ENCODE measurements at places on chromosomes 13 and 19.

- no peak for DNase-seq
Measured at GRCh38 chr13:28476919-28477708, 17.8 kb downstream of the FLT1 start.

DNA sequence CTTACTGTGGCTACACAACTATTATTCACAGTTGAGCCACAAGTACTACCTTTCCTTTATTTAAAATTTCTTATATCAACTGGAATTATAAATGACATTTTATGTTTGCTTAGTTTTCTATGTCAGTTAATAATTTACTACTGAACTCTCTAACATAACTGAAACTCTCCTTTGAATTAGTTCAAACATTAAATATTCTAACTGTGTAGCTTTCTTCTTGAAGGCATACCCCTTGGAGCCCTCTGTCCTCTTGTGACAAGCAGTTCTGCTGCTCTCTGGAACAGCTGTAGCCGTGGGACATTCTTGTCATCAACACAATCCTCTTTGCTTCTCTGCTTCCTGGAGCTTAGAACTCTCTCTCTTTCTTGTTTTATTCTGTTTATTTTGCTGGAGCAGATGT lies 244.8 kb downstream of the NHLRC3 start:
- DNase-seq, result no peak

DNA sequence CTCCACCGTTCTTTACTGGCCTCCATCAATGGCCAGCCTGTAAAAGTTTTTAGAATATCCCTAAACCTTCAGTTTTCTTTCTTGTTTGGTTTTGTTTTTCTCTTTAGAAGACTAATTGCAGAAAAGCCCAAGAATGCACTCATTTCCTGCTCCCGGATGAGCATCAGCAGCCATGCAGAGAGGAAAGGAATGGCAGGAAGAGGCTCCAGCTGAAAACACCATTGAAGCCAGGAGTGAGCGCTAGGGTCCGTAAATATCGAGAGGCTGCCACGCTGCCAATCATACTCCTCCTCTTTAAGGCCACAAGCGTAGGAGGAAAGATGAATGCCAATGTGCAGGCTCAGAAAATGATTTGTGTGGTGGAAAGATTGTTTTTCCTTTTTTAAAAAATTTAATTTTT lies 57.4 kb upstream of the UBE2L5 start:
- no peak for DNase-seq

GRCh38 chr19:55209693-55210472 lies 582 bp upstream of the PTPRH start:
- DNase-seq, result no peak

GRCh38 chr13:113072376-113072775 lies 33.2 kb upstream of the F7 start:
- no peak for DNase-seq

DNA sequence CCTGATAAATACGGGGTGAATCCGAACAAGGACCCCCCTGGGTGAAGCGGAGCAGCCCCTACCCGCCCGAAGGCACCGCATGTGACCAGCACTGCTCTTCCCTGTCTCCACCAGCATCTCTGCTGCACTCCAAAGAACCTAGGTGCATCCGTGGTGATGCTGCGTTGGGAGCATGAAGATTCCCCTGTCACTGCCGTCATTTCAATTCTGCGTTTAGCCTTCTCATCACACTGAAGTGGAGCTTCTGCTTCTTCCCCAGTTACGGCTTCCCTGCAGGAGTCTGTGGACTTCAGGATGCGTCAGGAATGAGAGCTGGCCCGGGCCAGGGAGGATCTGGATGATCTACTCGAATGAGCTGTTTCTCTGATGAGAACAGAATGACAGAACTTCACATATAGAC lies 47.9 kb downstream of the SPACA7 start:
- no peak for DNase-seq

DNA sequence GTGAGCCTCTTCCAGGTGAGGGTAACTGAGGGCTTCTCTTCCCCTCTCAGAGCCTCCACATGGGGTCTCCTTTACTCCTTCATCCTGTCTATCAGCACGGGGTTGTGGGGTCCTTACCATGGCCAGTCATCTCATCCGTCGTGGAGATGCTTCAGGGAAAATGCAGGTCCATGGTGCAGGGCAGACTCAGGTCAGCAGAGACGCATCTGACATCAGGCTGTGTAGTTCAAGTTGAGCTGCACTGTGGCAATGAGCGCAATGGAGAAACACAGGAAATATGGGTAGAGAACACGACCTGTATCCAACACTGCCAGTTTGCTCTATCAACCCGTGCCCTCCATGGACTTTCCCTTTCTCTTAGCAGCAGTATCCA lies 13.9 kb downstream of the LILRA5 start:
- no peak for DNase-seq

- DNase-seq, result no peak
Measured at GRCh38 chr13:30004204-30004603, 153.8 kb upstream of the UBL3 start.

- DNase-seq, result no peak
Measured at GRCh38 chr19:918481-919198, 1.5 kb downstream of the KISS1R start.

GRCh38 chr19:10228920-10229319 lies 2.2 kb downstream of the S1PR2 start:
- DNase-seq, result peak; percentile 62

DNA sequence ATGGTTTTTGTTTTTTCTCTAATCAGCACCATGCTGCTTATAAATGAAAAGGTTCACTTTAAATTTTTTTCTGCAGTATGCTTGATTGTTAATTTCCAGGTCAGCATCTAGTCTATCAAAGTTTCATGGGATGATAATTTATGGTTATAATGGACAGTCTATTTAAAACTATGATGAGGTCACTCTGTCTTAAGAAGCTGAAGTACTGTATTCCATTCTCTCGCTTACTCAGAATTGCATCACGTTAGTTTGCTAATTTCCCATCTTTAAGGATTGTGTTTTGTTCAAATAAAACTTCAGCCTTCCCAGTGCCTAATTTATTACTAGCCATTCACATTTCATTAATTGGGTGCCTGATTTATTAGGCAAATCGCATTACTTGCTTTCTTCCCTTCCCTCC lies 94.3 kb downstream of the GPC6 start:
- DNase-seq, result no peak

GRCh38 chr13:75687150-75687763 lies 51.1 kb downstream of the LMO7 start:
- DNase-seq, result no peak

GRCh38 chr13:106734198-106734597 lies 166.3 kb upstream of the ARGLU1 start:
- DNase-seq, result no peak

- DNase-seq, result no peak
Measured at GRCh38 chr13:113546571-113547237, 37.8 kb upstream of the TFDP1 start.

- DNase-seq, result no peak
Measured at GRCh38 chr19:46131485-46132143, 7.1 kb upstream of the IGFL3 start.

GRCh38 chr19:8233370-8233769 lies 24.2 kb downstream of the CERS4 start:
- DNase-seq, result no peak
